ENCODE measurements at places on chromosomes 6 and 20. TPM values are rescaled to one million over a fixed set of nuclear protein-coding genes. Genes with fewer than 3 reads are reported as not detected.

DNA sequence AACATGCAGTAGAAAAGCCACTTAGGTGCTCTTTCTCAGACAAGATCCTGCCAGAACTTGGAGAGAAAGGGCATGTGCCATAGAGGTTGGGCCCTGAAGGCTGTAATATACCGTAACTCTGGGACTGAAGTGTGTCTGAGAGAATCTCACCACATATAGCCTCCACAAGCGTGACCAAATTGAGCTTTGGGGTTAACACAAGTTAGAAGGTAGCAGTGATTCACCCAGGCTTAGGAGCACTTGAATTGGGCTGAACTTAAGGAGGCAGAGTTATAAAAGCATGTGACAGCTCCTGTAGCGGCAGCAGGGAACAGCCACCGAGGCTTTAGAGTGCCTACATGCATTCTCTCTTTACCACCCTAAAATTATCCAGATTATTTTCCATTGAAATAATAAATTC lies 361.6 kb downstream of the PHF3 start:
- DNase-seq: no peak

GRCh38 chr6:40937491-40937890 lies 101.5 kb downstream of the UNC5CL start:
- no peak for DNase-seq

- no peak for DNase-seq
Measured at GRCh38 chr6:133070410-133071043, 170.6 kb upstream of the EYA4 start.

CST2 gene
- not detected for total RNA-seq

DNA sequence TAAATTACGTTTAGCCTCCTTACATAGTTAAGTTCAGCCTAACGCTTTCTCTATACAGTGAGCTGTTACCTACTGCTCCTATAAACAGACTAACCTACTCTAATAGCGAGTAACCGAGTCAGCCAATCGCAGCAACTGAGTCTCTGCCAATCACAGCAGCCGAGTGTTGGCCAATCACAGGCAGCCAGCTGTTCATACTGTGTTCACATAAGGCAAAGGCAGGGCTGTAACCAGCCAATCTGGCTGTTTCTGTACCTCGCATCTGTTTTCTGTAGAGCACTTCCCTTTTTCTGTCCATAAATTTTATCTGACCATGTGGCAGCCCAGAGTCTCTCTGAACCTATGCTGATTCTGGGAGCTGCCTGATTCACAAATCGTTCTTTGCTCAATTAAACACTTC lies 263.9 kb upstream of the JARID2 start:
- DNase-seq: no peak

DNA sequence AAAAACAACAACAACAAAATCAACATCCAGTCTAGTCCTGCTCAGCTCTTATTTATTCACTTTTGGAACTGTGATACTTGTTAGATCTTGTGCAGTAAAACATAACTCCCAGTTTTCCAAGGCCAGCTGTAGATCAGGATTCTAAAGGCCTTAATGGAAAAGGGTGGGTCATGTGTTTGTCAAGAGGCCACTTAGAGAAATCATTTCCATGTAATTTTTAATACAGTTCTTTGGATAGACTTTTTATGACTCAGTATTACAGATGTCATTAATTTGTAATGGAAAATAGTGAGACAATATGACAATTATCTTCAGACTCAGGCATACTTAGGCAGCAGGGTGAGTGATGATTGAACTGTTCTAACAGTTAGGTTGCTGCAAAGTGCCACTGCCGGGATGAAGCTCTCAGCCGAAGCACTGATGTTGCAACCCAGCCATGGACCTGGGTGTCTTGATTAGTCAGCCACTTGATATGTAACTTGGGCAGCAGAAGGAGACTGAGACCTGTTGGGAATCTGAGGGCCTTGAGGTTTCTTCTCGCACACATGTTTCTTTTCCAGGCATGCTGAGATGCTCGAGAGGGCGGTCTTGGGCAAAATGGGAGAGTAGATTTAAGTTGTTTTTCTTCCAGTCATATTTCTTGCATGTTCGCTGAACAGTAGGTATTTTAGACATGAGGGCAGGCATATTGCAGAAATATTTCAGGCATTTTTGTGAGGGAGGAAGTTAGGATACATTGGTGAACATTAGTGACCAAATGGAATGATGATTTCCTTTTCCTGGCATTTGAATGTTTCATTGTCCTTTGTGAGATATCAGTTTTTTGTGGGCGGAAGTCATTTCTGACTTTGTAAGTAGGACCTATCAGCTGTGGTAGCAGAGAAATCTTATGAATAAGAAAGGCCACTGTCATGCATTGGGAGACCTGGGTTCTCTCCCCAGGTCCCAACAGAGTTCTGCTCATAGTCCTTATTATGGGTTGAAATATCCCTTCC lies 52.3 kb downstream of the SLX4IP start:
- DNase-seq: no peak

GABRR1 gene
- total RNA-seq: 0.12 TPM

CCM2L gene
- 0.16 TPM for total RNA-seq

DNA sequence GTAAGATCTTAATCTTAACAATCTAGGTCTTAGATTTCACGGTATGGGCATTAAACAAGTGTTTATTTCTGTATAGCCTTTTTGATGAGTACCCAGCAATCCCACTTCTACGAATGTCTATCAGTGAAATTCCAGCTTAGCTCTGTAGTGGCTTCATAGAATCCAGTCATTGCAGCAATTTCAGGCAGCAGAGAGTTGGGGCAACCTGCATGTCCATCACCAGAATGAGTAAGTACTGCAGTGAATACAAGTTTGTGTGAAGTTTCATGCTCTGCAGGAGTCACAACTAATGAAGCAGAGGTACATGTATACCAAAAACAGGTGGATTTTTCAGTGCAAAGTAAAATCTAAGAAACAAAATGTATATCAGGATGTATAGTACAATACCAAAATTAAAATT lies 151.7 kb downstream of the OR2B2 start:
- DNase-seq: no peak

- no peak for DNase-seq
Measured at GRCh38 chr6:126541806-126542491, 202.0 kb downstream of the CENPW start.

GJA10 gene
- not detected for total RNA-seq

- no peak for DNase-seq
Measured at GRCh38 chr6:155080881-155081845, 86.0 kb downstream of the TIAM2 start.

TAAR9 gene
- not detected for total RNA-seq

DNA sequence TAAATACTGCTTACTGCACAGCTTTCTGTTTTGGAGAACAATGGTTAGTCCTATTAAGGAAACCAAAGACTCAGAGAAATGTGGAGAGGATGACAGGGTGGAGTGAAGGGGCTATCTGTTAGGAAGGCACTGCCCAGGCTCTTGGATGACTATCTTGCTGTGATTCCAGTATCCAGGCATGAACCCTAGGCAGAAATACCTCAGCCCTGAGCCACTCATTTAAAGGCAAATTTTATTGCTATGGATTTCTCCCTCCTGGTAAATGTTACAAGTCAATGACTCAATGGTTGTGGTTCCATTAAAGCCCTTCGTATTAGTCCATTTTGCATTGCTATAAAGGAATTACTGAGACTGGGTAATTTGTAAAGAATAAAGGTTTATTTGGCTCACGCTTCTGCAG lies 25.9 kb downstream of the ADGRF4 start:
- DNase-seq: no peak

- DNase-seq: no peak
Measured at GRCh38 chr6:41528409-41528963, 17.7 kb upstream of the FOXP4 start.

DNA sequence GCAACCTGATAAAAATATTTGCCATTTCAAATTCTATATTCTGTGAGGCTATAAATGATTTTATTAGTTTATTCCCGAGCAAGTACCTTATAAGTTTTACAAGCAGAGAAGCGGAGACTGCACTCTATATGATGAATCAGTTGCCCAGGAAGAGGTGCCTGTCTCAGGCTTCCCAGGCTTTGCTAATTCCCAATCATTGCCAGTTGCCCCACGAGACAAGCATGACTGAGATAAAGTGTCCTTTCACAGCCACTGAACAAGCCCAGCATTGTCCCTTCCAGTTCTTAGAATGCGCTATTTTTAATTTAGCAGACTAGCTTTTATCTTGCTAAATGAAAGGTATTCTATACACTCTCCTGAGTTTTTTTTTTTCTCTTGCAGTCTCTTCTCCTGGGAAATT lies 260.7 kb downstream of the ALDH8A1 start:
- no peak for DNase-seq

EYS gene
- not detected for total RNA-seq

Data from Caco-2 (cell line).